Retinal pigment epithelial cell (primary cell): ENCODE measurements at places on chromosomes 3 and 15.

DNA sequence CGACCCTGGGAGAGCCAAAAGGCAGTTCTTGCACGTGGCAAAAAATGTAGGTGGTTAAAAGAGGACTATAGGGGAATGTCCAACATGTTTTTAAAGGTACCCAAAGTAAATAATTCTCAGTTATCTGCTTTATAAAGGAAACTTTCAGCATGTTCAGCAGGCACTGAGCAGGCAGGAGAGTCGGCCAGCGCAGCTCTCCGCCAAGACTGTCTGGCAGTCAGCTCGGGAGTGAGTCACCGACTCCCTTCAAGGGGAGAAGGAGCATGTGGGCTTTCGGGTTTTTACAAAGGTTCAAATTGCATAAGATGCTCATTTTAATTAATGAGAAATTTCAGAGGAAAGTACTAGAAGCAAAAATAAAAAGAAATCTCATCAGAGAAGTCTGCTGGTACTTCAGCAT, 7.0 kb downstream of the GABRA5 start:
- DNase-seq: peak; percentile 21

DNA sequence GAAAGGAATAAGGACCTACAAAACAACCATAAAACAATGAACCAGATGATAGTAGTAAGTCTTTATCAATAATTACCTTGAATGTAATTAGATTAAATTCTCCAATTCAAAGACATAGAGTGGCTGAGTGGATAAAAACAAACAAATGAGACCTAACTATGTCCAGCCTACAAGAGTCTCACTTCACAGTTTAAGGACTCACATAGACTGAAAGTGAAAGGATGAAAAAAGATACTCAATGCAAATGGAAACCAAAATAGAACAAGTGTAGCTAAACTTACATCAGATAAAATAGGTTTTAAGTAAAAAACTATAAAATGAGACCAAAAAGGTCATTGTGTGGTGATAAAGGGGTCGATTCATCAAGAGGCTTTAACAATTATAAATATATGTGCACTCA, 21.9 kb upstream of the NR1I2 start:
- DNase-seq: no peak

- DNase-seq: no peak
These were observed 17.1 kb upstream of the CNTN3 start for GRCh38 chr3:74631351-74632140.

GRCh38 chr3:184315543-184315867, 1.1 kb downstream of the EIF4G1 start:
- DNase-seq: no peak

GRCh38 chr15:63264688-63265293, 12.6 kb upstream of the APH1B start:
- DNase-seq: no peak

- no peak for DNase-seq
These were observed 39.5 kb downstream of the TMEM40 start for GRCh38 chr3:12719541-12719940.

DNA sequence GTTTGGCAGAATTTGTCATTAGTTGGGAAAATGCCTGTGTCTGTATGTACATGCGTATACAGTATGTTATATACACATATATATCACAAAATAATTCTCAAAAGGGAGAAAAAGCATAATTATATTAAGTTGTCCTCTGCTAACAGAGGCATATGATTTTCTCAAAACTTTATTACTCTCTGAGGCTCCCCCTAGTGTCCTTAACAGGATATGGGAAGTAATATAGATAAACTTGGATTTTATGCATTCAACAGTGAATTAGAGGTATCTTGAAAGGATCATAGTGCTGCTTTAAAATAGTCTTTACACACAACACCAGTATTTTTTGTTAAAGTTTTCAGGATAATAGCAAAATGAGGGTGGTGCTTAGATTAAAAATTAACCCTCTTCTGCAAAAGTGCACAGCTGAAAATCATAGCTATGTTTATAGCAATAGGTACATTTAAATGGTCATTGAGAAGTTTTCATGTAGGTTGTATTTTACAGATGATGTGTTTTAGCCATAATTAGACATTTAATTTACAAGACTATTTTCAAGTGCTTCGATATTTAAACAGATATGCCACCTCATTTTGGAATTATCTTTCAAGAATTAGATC, 454.0 kb upstream of the ROBO2 start:
- no peak for DNase-seq

GRCh38 chr3:101852983-101853840, 3.9 kb downstream of the NFKBIZ start:
- DNase-seq: no peak

DNA sequence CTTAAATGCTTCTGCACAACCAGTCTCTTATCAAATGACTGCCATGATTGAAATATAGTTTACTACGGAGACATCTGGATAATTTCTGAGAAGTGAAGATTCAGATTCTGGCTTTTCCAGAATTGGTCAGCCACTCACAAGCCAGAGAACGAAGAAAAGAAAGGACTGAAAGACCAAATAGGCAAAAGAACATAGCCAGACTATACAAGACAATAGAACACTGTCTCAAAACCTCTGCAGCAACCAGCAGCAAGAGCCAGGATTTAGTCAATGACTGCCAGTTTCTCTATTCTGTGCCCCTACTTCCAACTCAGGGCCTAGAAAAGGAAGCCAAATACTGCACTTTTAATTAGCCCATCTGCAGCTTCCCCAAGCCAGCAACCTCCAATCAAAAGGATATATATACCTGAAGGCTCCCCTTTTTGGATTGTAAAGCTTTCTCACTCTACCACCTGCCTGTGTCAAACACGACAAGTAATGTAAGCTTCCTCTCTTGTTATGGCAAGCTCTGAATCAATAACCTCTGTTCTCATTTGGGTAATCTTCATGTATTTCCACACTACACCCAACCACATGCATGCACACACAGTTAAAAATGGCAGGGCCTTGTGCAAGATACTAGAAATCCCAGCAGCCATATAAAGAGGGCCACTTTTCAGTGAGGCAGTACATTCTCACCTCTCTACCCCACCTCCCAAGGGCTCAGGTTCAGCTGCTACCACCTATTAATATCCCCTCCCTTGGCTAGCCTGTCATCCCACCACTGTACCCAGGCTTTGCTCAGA, 97.1 kb downstream of the ERC2 start:
- no peak for DNase-seq

DNA sequence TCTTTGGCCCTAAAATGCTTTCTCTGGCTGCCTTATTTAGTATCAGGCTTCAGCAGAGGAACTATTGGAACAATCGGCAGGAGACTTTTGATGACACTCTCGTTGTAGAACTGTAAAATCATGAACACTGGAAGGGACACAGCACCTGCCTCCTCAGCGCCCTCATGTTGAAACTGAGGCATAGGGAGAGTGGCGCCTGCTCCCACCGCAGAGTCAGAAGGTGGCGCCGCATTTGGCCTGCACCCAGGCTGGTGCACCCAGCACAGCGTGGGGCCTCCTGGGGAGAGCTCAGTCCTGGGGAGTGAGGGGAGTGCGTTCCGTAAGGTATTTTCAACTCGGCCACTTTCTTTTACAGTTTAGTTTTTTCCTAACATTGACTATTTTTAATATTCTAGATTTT, 78.2 kb upstream of the BLM start:
- DNase-seq: no peak

DNA sequence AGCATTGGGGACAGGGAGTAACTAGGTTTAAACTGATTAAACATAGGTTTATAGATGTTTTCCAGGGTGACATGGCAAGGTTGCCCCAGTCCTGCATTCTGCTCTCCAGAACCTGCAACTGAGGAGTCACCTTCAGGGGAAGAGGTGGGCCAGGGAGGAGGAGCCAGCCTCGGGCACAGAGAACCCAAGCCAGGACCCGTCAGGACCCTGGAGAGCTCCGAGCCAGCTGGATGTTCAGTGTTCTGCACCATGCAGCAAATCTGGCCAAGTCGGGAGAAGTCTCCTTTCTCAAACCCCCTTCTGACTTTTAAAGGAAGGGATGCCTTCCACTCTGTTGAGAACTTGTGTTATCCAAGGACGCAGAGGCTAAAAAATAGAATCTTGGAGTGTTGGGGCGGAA, 62.1 kb upstream of the SLC6A11 start:
- peak; percentile 2 for DNase-seq

DNA sequence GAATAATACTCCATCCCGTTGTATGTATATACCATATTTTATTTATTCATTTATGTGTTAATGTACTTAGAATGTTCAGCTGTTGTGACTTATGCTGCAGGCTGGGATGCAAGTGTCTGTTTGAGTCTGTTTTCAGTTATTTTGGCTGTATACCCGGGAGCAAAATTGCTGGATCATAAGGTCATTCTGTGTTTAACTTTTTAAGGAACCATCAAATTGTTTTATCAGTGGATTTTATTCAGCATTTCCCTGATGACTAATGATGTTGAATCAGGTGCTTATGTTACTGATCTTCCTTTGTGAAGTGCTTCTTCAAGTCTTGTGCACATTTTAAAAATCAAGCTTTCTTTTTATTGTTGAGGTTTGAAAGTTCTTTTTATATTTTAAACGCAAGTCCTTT, 118.1 kb downstream of the SLC25A26 start:
- no peak for DNase-seq

- DNase-seq: no peak
These were observed 121.4 kb downstream of the FBLN2 start for GRCh38 chr3:13670292-13670691.

DNA sequence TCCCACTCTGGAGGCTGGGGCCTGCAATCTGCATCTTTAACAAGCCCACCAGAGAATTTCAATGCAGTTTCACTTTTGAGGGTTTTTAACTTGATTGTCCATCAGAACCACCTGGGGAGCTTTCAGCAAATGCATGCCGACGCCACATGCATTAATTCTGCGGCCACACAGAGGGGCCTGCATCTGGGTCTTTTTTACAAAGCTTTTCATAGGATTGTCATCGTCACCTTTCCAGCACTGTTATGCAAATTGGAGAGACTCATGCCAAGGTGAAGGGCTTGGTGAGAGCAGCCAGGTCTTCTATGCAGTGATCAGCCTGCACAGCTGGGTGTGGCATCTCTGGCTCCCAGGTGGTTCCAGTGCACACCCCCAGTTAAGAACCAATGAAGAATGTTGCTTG, 143.0 kb upstream of the CTDSPL start:
- no peak for DNase-seq

- no peak for DNase-seq
These were observed 3.7 kb downstream of the SEMA3G start for GRCh38 chr3:52441091-52441771.

- DNase-seq: no peak
These were observed 69.7 kb downstream of the FMN1 start for GRCh38 chr15:33124811-33125210.
